ENCODE measurements at places on chromosomes 6 and 20.

DNA sequence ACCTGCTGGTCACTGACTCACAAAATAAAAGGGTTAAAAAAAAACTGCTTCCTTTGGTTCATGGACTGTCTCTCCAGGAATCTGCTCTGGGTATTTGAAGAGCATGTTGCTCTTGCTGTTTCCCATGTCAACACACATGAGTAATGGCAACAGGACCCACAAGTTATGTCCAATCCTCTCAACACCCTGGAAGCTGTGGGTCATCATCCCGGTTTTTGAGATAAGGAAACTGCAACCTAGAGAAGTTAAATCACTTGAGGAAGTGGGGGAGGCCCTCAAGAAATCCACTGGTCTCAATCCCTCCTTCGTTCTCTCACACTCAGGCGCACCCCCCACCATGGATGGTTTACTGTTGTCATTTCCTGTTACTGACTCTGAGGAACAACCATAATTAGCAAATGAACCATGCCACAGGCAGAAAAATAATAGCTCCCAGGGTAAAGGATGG, 12.4 kb downstream of the MAP1LC3A start:
- DNase-seq, result peak; percentile 37

- no peak for DNase-seq
Measured at GRCh38 chr6:147029923-147030322, 174.3 kb upstream of the STXBP5 start.

DNA sequence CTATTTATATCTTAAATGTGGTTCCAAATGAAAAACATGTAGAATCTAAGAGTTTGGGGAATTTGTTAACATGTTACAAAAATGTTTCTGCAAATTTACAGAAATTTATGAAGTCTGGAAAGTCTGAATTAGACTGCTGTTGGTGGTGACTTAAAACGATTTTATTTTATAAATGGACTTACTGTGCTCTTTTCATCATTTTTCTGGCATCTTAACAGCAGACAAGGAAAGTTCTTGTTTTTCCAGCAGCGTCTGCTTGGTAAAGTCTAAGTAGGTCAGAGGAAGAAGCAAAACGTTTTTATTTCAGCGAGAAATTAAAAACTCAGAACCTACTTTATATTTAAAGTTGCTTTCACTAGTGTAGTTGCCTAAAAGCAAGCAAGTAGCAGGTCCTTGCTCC, 48.6 kb upstream of the COL9A1 start:
- DNase-seq, result no peak

GRCh38 chr20:62200491-62201172, 17.8 kb downstream of the MTG2 start:
- no peak for DNase-seq

- DNase-seq, result no peak
Measured at GRCh38 chr6:107654764-107655163, 164.8 kb downstream of the SOBP start.

DNA sequence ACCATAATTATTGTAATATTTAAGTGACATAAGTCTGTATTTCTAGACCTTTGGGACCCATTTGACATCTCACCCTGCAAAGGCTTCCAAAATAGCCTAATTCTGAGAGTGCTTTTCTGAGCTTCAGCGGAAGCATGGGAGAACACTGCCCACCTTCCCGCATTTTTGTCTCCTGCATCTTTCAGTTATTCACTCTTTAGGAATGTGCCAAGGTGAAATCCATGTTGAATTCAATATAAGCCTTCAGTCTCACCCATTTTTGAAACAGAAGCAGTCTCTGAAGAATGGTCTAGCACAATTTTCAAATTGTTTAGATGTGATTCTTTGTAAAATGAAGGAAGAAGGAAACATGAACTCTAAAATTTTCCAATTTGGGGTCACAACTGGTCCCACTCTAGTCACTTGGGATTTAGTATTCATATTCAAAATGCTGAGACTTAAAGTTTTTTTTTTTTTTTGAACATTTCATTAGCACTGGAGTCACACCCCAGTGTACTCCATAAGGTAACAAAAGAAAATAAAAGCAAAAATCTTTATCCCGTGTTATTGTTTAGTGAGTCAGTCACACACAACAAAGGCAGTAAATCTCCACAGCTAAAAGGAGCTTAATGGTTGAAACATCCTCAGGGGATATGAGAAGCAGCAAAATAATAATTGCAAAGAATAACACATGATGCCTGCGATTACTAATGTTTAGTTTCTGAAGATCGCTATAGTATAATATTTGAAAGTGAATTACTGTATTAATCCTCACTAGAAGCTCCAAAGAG, 479.9 kb upstream of the BTBD3 start:
- no peak for DNase-seq

DNA sequence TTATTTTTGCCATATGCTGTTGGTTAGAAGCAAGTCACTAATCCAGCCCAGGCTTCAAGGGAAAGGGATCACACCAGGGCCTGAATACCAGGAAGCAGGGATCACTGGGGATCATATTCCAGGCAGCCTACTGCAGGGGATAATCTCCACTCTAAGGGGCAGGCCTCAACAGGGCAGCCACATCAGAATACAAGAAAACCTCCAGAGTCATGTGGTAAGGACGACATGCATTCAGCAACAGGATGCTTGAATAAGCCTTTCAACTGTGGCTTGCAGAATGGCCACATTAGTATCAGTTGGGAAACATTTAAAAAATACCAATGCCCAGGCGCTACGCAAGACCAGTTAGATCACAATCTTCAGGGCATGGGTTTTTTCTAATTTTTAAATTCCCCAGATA, 109.1 kb downstream of the LY86 start:
- DNase-seq, result no peak

- no peak for DNase-seq
Measured at GRCh38 chr6:139863346-139863745, 488.9 kb upstream of the CITED2 start.

DNA sequence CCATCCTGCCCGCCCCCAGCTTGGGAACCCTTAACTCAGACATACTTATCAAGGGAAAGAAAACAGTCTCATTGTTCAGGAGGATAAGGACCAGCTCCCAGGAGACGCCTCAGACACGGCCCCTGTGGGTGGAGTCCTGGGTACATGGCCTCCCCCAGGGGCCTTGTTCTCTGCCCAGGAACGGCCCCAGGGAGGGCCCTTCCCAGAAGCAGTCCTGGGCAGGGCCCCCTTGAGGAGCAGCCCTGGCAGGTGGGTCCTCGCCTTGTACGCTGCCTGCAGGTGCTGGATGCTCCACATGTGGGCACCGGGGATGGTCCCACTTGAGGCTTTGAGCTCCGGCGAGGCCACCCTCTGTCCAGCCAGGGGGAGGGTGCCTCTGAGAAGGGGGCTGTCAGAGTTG, 4.5 kb upstream of the GATA5 start:
- DNase-seq, result peak; percentile 23

- peak; percentile 42 for DNase-seq
Measured at GRCh38 chr6:111087871-111088667, 766 bp downstream of the SLC16A10 start.

- no peak for DNase-seq
Measured at GRCh38 chr6:45607798-45608197, 230.1 kb upstream of the SUPT3H start.

Measured in cardiac muscle cell (in vitro differentiated cells and primary cell).